Activated CD4-positive, alpha-beta T cell treated with anti-CD3 and anti-CD28 coated beads, Interleukin-2, amount 10 ng/mL, durations not matched to agents 24 days and 14 days (primary cell): ENCODE measurements at places on chromosomes 6 and 20. TPM values are rescaled to one million over a fixed set of nuclear protein-coding genes. Genes with fewer than 3 reads are reported as not detected.

TPD52L1 gene
- total RNA-seq: not detected in 2 replicates

BACH2 gene
- 69.0 and 69.2 TPM in 2 replicates for total RNA-seq

ARMC12 gene
- 0.58 and 0.64 TPM in 2 replicates for total RNA-seq

GCNT2 gene
- 1.9 and 2.5 TPM in 2 replicates for total RNA-seq

PDE7B gene
- total RNA-seq: 15.4 and 16.0 TPM in 2 replicates

RAD21L1 gene
- total RNA-seq: not detected in 2 replicates

CPNE5 gene
- total RNA-seq: 0.31 and 0.65 TPM in 2 replicates

NECAB3 gene
- 29.0 and 30.0 TPM in 2 replicates for total RNA-seq

HLA-C gene
- 857 and 893 TPM in 2 replicates for total RNA-seq

SRSF6 gene
- 206 TPM in 2 replicates for total RNA-seq
